KBM-7 (cell line): ENCODE measurements at places on chromosomes 4 and X.

- no peak for DNase-seq
These were observed 65.6 kb upstream of the PCDH18 start for GRCh38 chr4:137597752-137598430.

- DNase-seq = no peak
These were observed 73.3 kb downstream of the MANBA start for GRCh38 chr4:102687373-102687981.

- DNase-seq = no peak
These were observed 61.9 kb upstream of the NFKB1 start for GRCh38 chr4:102439236-102439614.

DNA sequence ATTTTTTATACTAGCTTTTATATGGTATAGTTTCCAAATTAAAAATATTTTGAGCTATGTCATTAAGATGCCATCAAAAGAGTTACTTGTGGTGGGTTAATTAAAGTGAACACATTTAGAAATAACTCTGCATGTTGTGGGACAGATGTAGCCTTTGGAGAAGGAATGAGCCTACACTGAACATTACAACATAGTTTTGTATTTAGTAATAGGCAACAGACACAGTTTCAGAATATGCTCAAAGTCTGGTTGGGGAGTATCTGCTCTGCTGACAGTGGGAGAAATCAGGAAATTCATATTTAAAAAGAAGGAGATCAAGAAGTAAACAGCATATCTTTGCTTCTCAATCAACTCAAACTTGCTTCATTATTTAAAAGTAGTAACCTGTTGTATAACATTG lies 23.7 kb downstream of the EMCN start:
- no peak for DNase-seq

- DNase-seq = no peak
These were observed 129.3 kb upstream of the CHRDL1 start for GRCh38 chrX:110924871-110925270.

DNA sequence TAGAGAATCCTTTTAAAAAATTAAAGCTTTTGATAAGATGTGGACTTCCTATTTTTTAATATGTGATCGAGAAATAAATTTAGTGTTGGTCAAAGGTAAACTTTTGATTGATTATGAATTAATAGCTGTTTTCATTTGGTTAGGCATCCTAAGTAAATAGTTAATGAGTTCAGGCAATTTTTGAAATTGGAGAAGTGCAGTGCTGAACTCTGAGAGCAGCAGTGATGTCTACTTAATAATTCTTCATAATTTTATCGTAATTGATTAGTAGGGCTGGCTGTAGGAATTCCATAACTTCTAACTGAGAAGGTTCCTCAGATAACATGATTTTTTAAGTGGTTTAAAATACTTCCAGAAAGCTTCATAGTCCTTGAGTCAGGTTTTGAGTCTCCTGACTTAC lies 1.5 kb downstream of the MND1 start:
- DNase-seq = no peak

DNA sequence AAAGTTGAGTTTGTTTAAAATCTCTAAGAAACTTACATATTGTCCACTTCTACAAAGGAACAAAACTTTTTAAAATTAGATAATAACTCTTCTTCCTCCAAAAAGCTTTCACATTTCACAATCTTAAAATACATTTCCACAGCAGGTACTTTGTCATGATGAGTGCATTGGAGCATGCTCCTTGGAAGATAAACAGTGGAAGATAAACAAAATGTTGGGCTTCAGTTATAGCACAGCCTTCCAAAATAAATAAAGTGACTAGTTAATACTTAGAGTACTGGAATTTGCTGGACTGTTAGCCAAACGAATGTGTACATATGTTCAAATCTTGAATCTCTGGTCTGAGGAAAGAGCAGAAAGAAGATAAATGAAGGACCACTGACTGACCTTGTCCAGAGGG lies 54.9 kb upstream of the PDE5A start:
- DNase-seq = no peak
